ENCODE measurements at places on chromosomes 16 and 17.

DNA sequence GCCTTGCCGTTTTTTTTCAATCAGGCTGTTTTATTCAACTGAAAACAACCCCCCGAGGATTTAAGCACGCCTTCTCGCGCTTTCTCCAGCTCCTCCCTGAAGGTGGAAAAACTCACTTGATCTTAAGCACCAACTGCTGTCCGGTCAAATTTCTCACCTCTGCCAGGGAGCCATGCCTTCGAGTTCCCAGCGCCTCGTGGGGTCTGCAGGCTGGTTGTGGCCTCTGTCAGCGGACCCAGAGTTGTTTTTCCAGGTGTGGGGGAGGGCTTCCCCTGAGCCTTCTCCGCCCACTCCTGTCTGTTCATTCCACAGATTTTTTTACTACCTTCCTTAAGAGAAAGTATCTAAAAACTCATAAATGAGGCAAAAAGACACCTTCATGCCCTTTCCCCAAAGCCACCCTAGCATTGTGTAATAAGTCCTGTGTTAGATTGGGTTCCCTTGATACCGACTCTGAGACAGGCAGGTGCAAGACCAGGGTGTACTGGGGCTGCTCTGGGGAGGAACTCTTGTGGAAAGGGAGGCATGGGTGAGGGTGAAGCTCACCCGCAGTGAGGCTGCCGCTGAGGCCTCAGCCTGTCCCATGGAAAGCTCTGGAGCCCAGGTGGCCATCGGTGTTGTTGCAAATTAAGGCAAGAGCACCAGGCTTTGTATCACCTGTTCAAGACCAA lies 101.6 kb downstream of the AXIN2 start:
- DNase-seq = no peak

DNA sequence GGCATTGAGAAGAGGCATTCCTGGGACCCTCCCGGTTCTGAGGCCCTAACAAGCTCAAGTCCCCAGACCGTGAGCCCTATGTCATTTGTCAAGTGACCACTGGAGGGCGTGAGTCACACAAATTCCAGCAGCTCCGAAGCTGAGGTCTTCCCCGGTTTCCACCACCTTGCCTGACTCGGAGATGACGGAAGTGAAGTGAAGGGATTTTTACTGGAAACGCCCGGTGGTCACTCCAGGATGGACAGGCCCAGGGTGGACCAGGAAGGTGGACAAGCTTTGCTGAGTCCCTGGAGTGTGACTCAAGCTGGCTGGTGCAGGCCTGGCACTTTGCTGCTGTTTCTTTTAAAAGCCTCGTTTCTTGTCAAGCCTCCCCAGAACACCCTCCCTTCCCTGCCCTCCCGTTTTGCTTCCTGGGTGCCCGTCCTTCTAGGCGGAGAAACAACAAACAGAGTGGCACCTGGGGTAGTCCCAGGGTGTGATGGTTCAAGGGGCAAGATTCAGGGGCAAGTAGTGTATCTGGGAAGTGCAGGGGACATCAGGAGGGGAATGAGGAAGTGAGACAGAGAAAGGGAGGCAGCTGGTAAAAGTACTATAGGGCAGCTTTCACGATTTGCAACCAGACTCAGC lies 5.3 kb upstream of the NOS2 start:
- DNase-seq = peak; percentile 44

GRCh38 chr17:9598661-9599060 lies 22.2 kb downstream of the CFAP52 start:
- DNase-seq = no peak

DNA sequence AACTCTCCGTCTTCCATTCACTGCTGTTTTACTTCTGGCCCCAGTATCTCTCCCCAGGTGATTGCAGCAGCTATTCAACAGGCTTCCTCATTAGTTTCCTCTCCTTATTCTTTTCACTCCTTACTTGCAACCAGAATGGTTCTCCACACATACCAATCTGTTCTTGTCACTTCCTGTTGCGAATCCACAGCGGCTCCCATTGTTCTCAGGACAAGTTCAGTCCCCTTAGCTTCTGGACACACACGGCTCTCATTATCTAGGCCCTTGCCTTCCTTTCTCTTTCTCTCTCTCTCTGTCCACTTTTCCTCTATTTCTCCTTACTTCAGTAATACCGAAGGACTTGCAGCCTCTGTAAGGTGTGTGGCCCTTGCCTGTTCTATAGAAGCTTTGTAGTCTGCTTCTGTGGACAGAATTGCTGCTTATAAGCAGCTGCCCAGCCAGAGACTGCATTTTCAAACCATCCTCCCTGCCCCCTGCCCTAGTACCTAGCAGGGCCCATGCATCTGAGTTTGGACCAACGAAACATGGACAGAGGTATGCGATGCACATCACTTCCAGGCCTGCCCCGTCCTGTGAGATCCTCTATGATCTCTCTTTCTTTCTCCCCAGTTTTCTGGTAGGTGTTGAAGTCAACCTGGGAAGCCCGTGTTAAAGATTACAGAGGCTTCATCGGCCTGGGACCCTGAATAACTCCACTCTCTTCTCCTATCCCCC lies 45.7 kb downstream of the VAT1L start:
- no peak for DNase-seq

DNA sequence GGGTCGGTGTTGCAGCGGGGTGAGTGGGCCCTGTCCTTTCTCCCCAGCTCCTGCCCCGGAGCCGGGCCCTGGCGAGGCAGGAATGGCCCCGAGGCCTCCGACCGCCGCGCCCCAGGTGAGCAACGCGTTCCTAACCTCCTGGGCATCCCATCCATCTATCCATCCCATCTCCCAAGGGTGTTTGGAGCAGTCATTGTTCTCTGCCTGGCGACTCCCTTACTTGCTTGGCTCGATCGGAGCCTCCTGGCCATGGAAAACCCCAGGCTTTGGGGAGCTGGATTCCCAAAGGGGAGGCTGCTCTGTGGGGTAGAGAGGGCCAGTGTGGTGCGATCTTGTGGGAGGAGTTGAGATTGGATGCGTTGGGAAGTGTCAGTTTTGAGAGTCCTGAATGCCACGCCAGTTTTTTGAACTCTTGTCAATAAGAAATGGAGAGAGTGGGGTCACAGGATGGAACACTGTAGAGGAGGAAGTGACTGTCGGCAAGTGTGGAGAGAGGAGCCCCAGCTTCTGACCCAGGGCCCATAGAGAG lies 684 bp downstream of the ZFP90 start:
- no peak for DNase-seq

DNA sequence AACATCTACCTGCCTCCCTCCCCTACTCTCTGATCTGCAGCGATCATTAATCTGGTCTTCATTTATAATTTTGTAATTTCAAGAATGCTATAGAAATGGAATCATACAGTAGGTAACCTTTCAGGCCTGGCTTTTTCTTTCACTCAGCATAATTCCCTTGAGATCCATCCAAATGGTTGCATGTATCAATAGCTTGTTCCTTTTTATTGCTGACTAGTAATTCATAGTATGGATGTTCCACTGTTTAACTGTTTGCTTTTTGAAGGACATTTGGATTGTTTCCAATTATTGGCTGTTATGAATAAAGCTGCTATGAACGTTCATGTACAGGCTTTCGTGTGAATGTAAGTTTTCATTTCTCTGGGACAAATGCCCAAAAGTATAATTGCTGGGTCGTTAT lies 125.2 kb downstream of the USP31 start:
- DNase-seq = no peak

- DNase-seq = no peak
Measured at GRCh38 chr16:4524571-4524970, 14.0 kb downstream of the CDIP1 start.

All from stimulated activated CD8-positive, alpha-beta memory T cell treated with anti-CD3 and anti-CD28 coated beads, Interleukin-2, amount 100 ng/mL, for 48 hours (primary cell).